ENCODE measurements at places on chromosomes 2 and 18.

DNA sequence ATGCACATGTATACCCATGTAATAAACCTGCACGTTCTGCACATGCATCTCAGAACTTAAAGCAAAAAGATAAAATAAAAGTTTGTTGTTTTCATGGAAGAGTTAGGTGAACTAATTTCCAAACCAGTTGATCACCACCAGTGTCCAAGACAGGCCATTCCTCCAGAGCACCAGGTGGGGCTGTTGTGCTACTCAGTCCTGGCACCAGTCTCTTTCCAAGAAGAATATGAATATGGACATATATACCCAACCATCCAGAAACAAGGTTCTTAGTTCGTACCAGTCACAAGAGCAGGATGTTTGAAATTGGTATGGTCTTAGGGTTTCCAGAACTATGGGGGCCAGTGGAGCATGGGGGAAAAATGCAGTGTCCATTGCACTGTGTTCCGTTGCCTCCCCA lies 17.2 kb upstream of the TNP1 start:
- peak; percentile 17 for DNase-seq

- DNase-seq, result peak; percentile 74
Measured at GRCh38 chr2:10344105-10345066, 41.7 kb downstream of the HPCAL1 start.

DNA sequence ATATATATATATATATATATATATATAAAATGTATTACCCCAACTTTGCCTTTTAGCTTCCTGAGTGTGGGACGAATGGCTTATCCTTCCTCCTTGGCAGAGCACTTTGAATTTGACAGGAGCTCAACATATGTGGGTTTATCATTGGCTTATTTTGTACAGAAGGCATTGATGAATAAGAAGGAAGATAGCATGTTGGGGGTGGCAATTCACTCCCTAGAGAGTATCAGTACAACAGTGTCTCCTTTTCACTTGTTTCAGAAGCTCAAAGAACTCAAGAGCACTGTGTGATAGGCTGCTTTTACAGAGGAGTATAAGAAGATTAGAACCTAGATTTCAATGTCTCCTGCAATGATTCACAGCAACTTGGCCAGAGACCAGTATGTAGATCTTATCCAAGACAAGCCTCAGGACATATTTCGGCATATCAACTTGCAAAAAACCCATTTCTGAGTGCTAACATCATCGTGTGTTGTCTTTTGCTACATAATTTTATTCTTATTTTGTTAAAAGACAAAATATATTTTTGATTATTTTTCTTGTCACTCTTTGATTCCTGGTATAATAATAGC lies 345.8 kb downstream of the SOCS6 start:
- DNase-seq, result no peak

DNA sequence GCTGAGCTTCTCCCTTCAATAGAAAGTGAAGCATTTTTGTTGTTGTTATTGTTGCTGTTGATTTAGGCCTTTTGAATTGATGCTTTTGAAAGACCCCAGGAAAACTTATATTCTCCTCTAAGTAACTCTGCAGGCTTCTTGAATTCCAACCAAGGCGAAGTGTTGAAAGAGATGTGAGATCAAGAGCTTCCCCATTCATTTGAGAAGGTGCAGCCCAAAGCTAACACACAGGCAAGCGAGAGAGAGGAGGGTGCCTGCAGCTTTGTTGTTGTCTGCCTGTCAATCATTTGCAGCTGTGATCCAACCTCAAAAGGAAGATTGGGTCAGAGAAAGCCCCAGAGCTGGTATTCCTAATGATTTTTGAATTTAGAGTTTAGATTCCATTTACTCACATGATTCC lies 963.6 kb upstream of the CNTNAP5 start:
- no peak for DNase-seq

GRCh38 chr2:176091329-176092258 lies 927 bp upstream of the HOXD13 start:
- DNase-seq, result no peak

DNA sequence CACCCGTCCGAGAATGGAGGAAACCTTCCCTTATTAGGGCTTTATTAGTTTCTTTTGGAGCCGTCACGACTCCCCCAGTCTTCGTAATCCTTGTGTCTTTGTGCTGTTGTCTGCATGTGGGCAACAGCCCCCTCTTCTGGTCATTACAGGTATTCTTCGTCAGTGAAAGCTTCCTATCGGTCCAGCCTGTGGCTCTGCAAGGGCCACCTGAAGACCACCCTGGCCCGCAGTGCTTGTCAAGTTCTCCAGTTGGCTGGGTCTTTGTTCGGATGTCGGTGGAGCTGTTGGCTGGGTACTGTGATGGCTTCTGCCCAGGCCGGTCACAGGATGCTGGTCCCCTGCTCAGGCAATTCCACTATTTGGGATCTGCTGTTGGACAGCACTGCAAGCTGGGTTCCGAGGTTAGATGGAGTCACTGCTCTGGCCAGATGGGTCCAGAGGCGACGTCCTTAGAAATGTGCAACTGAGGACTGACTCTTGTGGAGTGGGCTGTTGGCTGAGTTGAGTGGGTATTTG lies 19.2 kb downstream of the E2F6 start:
- DNase-seq, result peak; percentile 72

GRCh38 chr2:51899643-51900042 lies 867.7 kb upstream of the NRXN1 start:
- DNase-seq, result no peak

DNA sequence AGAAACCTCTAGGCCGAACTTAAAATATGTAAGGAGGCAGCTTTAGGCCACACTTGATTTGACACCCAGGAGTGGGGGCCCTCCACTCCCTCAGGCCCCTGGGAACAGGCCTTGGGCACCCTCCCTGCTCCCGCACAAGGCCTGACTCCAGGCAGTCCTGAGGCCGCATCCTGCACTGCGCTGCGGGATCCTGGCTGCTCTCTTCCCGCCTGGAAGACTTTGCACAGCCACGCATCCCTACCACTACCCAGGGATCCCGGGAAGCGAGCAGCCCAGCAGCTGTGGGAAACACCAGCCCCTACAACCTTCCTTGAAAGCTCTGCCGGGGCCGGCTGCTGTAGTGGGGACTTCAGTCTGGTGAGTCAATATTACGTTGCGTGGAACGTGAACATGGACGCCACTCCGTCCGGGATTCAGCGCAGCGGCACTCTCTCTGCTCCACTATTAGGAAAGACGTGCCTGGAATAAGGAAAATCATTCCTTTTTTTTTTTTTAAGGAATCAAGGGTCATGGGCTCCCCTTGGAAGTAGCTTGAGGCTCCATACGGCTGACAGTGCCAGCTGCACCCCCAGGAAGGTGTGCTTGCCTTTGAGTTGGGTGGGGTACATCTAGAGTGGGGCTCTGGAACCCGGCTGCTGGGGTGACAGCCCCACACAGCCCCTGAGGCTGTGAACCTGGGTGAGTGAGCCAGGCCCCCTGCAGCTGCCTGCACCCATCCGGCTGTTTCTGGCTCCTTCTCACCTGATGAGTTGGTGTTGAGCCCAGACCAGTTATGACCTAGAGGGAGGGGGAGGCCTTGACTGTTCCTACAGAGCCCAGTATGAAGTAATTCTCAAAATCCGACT lies 119.2 kb upstream of the TMEM18 start:
- no peak for DNase-seq

- DNase-seq, result no peak
Measured at GRCh38 chr2:26712486-26713465, 20.3 kb downstream of the KCNK3 start.

- no peak for DNase-seq
Measured at GRCh38 chr2:117512307-117512706, 302.2 kb upstream of the DDX18 start.

DNA sequence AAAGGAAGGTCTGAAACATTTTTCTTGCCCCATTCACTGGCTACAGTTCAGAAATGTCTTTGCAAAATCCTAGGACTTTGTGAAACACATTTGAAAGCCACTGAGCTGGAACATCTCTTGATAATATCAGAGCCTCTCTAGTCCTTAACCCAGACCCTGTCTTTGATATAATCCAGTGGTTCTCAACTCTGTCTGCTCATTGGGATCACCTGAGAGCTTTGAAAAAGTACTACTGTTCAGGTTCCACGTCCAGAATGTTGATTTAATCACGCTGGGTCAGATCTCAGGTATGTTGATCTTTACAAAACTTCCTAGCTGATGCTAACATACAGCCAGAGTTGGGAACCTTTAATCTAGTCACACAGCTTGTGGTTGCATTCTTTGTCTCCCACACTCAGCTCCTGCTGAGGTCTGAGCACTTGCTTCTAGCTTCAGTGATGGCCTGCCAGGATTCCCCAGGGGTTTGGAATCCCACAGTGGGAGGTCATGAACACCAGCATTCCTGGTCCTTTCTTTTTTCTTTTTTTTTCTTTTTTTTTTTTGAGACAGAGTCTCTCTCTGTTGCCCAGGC lies 262.7 kb downstream of the SETBP1 start:
- DNase-seq, result no peak

- DNase-seq, result no peak
Measured at GRCh38 chr2:225013425-225014365, 28.6 kb downstream of the DOCK10 start.

DNA sequence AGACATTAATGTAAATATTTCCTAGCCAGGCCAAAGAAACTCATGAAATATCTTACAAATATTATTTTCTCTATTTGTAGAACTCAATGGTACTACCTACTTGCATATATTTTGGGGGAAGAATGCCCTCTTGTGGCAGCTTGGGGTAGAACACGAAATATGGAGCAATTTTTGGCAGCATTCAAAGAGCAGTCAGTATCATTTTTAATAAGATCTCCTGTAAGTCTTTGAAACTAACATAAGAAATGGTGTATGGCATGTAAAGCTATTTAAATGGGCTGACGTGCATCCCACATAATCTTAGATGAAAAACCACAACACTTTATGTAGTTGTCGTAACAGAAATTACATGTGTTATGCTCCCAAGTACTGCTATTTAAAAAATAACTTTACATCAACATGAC lies 62.3 kb upstream of the CCDC195 start:
- DNase-seq, result peak; percentile 63

DNA sequence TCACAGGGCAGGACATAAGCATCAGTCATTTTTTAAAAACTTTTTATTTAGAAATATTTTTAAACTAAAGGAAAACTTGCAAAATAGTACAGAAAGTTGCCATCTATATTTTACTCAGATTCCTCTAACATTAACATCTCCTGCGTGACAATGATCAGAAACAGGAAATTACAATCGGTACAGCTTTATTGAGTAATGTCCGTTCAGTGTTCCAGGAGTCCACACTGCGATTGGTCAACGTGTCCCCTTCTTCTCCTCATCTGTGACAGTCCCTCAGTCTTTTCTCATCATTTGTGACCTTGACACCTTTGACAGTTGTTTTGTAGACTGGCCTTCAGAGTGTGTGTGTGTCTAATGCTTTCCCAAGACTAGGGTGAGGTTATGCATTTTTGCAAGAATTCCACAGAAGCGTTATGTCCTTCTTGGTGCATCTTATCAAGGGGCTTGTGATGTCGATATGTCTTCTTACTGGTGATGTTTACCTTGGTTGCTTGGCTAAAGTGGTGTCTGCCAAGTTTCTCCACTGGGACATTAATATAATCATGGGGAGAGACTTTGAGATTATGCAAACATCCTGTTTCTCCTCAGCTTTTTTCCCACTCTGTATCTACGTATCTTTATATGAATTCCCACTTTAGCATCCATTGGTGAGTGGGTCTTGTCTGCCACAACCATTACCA lies 21.4 kb upstream of the TMEM177 start:
- DNase-seq, result peak; percentile 48

- DNase-seq, result no peak
Measured at GRCh38 chr2:28981620-28982376, 700 bp downstream of the TOGARAM2 start.

- DNase-seq, result no peak
Measured at GRCh38 chr2:164681009-164681408, 59.7 kb upstream of the GRB14 start.
